ENCODE measurements at places on chromosomes 3 and 15.
A peak's percentile ranks its signal among the peaks of the same experiment; 100 is the strongest.

GRCh38 chr3:41277790-41278465 lies 78.6 kb downstream of the CTNNB1 start:
- no peak for DNase-seq

DNA sequence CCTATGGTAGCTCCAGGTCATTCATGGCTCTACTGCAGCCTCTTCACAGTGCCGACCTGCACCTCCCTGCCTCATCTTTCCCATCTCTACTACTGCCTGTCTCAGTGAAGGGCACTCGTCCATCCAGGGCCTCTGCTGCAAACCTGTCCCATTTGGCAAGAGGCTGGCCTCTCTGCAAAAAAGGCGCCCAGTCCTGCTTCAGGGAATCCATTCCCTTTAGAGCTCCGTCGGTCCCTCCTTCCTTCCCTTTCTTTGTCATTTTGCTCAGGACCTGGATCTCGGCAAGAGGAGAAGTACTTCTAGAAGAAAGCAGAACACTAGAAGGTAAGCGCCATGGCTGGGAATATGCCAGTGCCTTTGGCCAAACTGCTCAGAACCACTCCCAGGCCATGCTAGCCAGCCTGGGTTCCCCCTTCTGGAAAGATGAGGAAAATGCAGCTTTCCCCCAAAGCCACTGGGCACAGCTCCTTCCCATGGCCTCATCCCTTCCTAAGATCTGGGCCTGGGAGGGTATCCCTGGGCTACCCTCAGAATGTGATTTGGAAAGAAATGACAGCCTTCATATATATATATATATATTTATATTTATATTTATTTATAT lies 6.4 kb upstream of the ISL2 start:
- peak; percentile 79 for DNase-seq

GRCh38 chr3:113205481-113205880 lies 5.9 kb upstream of the BOC start:
- DNase-seq = no peak

GRCh38 chr15:34986326-34986725 lies 1.8 kb downstream of the ZNF770 start:
- DNase-seq = no peak

DNA sequence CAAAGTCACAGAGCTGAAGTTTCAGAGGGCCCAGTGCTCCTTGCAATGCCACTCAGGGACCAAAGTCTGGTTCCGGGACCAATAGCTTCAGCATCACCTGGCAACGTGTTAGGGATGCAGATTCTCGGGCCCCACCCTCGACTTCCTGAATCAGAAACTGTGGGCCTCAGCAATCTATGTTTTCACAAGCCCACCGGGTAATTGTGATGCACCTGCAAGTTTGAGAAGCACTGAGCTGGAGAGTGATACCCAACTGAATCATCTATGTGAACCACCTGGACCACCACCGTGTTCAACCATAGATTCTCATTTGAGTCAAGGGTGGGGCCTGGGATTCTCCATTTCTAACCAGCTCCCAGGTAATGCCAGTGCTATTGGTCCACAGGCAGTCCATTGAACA lies 55.7 kb downstream of the CORO2B start:
- no peak for DNase-seq

DNA sequence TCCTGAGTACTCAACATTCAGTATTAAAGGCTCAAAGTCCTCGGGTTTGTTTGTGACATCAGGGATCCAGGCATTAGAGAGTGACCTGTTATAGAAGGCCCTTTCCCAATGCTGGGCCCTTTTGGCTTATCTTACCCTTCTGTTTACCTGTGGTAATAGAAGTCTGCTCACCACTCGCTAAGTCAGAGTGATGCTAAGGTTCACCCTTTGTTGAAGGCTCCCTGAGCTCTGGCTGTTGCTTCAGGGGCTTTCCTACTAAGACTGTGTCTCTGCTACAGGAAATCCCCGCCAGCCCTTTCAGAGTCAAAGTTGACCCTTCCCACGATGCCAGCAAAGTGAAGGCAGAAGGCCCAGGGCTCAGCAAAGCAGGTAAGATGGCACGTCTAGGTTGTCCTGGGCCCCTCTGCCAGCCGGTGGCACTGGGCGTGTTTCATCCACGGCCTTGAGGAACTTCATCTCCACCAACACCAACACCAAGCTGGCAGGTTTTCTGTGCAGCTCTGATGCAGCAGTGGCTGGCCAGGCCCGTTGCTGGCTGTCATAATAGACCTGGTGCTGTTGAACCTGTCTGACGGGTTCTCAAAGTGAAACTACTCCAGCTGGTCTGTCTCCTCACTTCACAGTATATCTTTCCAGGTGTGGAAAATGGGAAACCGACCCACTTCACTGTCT lies 99.1 kb downstream of the DNASE1L3 start:
- no peak for DNase-seq

- no peak for DNase-seq
Measured at GRCh38 chr3:46527239-46527638, 29.5 kb downstream of the RTP3 start.

GRCh38 chr15:82181371-82181770 lies 81.2 kb downstream of the EFL1 start:
- DNase-seq = no peak

GRCh38 chr3:30730967-30731366 lies 124.6 kb downstream of the TGFBR2 start:
- DNase-seq = no peak

GRCh38 chr15:59332009-59332408 lies 40.7 kb downstream of the MYO1E start:
- DNase-seq = no peak

- no peak for DNase-seq
Measured at GRCh38 chr3:52280050-52280461, 1.6 kb upstream of the WDR82 start.

- DNase-seq = no peak
Measured at GRCh38 chr15:45101749-45102148, 12.2 kb downstream of the DUOX2 start.

- DNase-seq = peak; percentile 88
Measured at GRCh38 chr15:23532024-23532423, 33.5 kb upstream of the MKRN3 start.

GRCh38 chr3:177694316-177694715 lies 497.0 kb upstream of the TBL1XR1 start:
- no peak for DNase-seq

DNA sequence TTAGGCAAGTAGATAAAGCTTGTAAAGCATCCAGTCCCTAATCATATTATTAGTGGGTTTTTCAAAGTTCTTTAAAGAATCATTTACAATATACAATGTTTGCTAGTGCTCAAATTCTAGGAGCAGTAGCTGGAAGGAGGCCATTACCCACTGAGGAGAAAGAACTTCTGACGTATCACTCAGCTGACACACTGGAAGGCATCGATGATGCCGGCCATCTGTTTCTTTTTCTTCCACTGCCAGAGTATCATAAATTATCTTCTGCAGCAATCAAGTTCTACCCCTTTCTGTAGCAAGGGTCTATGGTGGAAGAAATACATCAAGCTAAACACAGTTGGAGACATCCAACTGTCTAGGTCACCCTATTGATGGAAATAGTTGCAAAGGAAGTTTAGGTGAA lies 243.2 kb upstream of the LRRN1 start:
- DNase-seq = peak; percentile 41

DNA sequence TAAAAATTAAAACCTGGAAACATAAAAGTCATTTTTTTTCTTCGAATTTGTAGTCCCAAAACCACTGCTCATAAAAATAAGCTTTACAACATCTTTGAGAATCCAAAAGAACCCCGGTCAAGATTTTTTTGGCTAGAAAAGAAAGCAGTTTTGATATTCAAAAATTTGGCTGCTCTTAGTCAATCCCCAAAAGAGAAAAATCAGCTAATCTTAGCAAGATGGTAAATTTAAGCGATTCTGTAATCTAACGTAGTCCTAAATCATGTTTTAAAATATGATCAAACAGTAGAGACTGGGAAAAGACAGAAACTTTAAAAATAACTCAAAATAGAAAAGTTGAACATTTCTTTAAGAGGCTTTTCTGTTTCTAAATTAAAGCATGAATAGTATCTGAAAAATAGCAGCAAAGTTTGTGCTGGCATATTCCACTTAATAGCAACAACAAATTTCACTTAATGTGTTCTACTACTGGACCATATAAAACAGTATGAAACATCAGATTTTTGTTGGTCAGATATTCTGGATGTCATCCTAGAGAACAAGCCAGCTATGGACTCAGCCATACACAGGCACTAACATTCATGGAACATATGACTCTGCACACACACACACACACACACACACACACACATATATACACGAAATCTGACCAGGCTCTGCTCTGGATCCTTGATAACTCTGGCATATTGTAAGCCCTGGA lies 19.1 kb upstream of the NR2F2 start:
- no peak for DNase-seq

DNA sequence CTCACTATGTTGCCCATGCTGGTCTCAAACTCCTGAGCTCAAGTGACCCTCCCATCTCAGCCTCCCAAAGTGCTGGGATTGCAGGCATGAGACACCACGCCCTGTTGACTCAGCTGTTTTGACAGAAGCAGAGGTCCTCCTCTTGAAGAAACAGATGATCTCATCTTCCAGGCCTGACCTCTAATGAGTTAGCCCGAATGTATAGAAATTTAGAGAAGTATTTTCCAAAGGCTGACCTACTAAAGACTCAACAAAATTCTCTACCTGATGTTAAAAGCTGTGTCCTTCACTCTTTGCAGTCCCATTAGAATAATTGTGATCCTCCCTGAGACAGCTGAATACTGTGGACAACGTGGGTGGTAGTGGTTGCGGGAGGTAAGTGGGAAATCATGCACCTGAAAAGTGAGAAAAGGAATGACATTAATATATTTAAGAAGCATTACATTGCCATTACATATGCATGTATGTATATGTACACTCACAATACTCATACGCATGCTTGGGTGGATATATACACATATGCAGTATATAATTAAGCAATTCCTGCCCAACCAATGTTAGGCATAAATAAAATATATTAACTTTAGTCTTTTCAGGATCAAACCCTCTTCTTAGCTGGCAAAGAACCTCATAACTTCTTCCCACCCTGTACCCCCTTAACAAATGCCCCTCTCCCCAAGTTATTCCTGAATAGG lies 204.6 kb upstream of the NR2F2 start:
- no peak for DNase-seq

DNA sequence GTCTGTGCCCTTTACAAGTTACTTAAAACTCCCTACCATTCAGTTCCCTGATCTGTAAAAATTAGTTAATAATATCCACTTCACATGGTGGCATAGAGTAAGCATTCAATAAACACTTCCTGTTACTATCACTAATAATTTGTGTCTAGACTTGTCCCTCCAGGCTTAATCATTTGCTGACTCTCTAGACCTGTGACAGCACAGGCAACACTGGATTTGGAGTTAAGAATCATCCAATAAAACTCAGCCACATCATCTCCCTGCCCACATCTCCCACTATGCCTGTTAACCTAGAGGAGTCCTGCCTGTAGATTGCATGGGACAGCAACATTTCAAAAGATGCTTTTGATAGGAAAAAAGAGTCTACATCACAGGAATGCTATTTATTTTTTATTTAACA lies 564.6 kb downstream of the MFSD1 start:
- DNase-seq = no peak

GRCh38 chr15:85710340-85710842 lies 84.3 kb downstream of the KLHL25 start:
- DNase-seq = no peak

- no peak for DNase-seq
Measured at GRCh38 chr3:177842743-177843734, 645.8 kb upstream of the TBL1XR1 start.

- no peak for DNase-seq
Measured at GRCh38 chr3:172189987-172190603, 150.7 kb downstream of the FNDC3B start.

DNA sequence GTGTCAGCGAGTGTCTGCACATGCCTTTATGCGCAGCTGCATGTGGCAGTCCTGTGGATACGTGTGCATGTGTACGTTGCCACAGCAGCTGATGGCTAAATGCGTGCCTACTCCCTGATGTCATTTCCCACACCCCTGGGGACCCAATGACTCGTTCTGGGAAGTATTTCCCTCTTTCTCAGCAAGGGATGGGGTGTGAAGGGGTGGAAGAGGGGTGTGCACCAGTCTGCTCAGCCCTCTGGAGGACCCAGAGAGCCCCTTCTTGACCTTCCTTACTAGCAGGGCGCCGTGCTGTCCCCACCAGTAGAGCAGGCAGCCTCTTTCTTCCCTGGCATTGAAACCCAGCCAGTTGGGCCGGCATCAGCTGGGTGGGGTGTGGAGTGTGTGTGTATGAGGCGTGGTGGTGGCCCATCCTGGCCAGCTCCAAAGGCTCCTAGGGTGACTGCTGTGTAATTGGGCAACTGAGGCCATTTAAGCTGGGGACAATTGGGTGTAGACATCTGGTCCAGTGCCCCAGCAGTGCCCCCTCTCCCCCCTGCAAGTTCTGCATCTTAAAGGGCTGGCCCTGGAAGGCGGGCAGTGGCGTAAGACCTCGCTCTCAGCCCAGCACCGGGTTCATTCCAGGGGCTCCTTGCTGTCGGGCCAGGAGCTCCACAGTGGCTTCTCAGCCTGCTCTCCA lies 19.2 kb downstream of the SNX33 start:
- no peak for DNase-seq

DNA sequence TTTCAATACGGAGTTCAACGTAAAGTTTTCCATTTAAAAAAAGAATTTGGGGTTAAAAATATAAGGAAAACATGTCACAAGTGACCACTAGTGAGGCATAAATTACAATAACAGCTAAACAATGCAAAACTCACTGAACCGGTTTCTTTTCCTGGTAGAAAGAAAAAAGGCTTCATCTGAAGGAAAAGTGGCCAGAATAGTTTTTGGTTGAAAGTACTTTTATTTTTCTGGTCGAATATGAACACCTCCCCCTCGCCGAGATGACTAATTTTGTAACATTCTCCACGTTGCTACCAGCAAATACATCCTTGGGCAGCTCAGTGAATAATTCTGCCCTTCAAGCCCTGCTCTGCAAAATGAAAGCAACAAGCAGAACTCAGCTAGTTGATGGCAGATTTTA lies 3.9 kb upstream of the SRGAP3 start:
- no peak for DNase-seq

DNA sequence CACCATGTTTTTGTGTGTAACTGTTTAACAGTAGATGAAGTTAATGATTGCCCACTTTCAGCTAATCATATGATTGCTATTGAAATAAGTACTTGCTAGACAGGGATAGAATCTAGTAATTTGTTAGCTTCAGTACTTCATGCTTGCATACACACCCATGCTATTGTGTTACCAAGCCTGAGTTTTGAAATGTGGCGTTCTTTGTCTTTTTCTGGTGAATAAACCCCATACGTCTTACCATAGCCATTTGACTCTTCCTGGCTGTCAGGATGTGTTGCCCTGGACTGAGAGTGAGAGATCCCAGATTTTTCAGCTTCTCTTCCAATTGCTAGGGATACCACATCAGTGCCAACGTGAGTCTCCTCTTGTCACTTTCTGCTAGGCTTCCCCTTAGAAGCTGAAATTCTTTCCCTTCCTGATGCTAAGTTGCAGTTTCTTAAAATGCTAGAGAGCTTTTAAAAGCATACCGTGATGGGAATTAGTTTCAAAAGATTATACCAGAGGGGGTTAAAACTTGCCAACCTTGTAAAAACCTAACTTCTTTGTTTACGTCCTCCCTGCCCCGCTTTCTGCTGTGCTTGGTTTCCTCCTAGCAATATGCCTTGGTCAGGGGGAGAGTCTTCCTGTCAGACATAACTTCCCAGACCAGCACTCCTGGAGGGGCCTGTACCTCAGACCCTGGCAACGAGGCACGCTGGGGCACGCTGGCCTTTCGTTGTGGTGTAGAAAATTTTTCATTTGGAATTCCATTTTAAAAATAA lies 62.9 kb upstream of the ULK4 start:
- no peak for DNase-seq

GRCh38 chr15:57557267-57557666 lies 34.4 kb upstream of the MYZAP start:
- peak; percentile 39 for DNase-seq

Data from NCI-H524 (cell line).